ENCODE measurements at places on chromosomes 3 and 15. TPM values are rescaled to one million over a fixed set of nuclear protein-coding genes. Genes with fewer than 3 reads are reported as not detected.

Gene SNTN
- not detected for total RNA-seq

Gene AMOTL2
- total RNA-seq = 114 TPM

Gene IL17RE
- not detected for total RNA-seq

Gene NEDD4
- 11.9 TPM for total RNA-seq

DNA sequence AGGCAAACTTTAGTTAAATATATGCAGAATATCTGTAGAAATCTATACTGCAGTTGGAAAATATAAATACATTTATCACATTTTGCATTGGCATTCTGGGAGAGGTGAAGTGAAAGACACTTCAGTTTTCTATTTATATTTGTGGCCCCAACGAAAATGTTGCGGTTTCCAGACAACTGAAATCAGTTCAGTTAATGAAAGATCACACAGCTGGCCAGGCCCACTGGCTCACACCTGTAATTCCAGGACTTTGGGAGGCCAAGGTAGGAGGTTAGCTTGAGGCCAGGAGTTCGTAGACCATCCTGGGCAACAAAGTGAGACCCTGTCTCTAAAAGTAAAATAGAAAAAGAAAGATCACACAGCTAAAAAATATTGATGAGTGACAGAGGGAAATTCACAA is 11.9 kb upstream of the CLASP2 start:
- no peak for DNase-seq

GRCh38 chr3:178826435-178827123 is 245.0 kb downstream of the ZMAT3 start:
- DNase-seq = no peak

DNA sequence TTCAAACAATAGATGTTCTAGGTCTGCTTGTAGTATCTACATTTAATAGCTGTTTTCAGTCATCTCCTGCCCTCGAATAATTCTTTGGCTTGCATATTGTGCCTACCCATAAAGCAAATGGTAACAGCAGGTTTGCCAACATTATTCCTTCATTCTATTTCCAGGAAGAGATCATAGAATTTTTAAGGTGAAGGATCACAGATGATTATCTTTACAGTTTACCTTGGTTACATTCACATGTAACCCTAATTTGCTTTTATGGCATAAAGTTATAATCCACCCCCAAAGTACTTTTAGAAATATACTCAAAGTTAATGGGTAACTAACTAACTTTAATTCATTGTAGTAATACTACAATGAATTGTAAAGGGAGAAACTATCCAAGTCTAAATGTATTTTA is 315.5 kb downstream of the NSUN3 start:
- DNase-seq = no peak

DNA sequence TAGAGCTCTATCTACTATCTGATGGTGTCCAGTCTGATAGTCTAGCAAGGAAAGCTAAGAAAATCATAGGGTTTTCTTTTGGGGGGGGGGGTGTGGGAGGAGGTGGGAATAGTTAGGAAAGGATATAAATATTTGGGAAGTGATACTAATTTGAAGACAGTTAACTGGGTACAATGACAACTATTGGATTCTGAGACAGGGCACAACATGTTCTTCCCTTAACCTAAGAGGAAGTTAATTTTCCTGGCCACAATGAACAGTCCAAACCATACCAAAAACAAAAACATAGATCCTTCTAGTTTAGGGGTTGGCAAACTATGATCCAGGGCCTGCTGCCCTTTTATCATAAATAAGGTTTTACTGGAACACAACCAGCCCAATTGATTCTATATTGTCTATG is 10.0 kb upstream of the HCLS1 start:
- no peak for DNase-seq

DNA sequence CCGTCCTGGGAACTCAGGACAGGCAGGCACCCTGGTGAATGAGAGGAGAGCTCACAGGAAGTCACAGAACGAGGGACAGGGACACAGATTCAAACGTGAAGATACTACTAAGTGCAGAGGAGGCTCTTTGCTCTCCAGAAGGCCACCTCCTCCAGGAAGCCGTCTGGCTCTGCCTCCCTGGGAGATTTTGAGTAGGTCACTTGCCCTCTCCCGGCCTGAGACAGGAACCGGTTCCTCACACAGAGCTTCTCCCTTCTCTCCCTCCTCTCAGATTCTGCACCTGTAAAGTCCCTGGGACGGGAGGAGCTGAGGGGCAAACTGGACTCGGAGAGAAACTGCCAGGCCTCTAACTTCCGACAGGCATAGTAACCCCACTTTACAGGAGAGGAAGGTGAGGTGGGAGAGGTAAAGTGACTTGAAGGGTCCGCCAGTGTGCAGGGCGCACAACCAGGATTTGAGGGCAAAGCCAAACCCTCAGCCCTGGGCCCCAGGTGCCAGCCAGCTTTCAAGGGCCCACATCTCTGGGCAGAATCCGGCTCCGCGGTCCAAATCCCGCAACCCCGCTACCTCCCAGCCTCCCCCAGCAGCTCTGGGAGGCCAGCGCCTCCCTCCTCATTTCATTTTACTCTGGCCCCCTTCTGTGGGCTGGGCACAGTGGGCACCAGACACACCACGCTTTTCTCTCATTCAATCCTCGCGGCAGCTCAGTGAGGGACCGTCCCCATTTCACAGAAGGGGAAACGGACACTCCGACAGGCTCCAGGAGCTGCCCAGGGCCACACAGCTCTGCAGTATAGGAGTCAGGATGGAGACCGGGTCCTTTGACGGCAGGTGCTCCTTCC is 150.2 kb downstream of the SMAD6 start:
- no peak for DNase-seq

- peak; percentile 13 for DNase-seq
Measured at GRCh38 chr3:169103951-169104941, 559.3 kb downstream of the MECOM start.

- no peak for DNase-seq
Measured at GRCh38 chr3:184688251-184688881, 23.5 kb downstream of the MAGEF1 start.

DNA sequence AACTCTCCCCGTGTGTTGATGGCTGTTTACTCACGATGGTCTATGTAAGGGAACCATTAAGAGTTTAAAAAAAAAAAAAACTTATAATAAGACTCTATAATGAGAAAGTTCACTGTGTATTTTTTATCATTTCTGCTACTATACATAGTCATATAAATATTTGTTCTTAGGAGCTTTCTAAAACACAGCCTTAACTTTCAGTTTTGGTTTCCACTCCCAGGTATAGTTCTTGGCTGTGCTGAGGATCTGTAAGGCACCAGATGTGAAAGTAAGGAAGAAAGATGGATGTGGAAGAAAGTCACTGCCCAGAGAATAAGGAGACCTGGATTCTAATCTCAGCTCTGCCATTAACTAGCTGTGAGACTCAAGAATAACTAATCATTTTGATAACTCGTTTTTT is 101.9 kb upstream of the THBS1 start:
- DNase-seq = no peak

- DNase-seq = no peak
Measured at GRCh38 chr3:59654480-59655417, 604.9 kb upstream of the CFAP20DC start.

DNA sequence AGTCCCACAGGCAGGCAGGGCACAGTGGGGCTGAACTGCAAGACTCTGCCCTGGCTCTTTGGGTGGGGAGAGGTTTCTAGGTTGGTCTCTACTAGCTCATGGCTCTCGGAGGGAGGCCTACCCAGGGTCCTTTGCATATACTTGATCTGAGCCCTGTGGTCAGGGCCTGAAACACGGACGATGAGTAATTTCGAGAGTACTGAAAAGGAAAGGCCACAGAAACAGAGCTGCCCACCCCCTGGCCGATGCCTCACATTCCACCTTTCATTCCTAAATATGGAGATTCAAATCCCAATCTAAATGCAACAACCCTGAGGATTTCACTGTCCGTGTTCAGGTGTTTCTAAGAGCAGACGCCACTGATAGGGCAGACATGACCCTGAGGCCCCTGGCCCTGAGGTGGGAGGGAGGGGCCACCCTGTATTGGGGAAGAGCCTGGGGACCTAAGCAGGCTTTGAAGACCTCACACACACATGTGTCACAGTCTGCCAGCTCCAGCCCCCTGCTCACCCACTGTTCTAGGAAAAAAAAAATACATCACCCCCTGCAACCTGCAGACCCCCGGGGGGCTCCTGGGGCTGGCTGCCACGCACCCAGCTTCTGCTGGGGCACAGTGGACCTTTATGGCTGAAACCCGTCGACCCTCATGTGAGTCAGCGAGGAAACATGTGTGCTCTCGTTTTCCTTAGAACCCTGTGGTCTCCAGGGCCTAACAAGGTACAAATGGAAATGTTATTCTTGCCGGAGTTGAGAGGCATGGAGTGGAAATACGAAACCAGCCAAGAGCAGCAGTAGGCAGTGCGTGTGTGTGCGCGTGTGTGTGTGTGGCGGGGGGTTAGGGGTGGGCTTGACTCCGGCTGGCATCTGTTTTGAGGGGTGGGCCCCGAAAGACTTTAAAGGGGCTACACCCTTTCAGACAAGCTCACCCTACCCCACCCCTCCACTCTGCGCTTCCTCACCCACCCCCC is 112.7 kb downstream of the CHSY1 start:
- DNase-seq = no peak

- DNase-seq = no peak
Measured at GRCh38 chr3:106309274-106309673, 440.5 kb upstream of the CBLB start.

DNA sequence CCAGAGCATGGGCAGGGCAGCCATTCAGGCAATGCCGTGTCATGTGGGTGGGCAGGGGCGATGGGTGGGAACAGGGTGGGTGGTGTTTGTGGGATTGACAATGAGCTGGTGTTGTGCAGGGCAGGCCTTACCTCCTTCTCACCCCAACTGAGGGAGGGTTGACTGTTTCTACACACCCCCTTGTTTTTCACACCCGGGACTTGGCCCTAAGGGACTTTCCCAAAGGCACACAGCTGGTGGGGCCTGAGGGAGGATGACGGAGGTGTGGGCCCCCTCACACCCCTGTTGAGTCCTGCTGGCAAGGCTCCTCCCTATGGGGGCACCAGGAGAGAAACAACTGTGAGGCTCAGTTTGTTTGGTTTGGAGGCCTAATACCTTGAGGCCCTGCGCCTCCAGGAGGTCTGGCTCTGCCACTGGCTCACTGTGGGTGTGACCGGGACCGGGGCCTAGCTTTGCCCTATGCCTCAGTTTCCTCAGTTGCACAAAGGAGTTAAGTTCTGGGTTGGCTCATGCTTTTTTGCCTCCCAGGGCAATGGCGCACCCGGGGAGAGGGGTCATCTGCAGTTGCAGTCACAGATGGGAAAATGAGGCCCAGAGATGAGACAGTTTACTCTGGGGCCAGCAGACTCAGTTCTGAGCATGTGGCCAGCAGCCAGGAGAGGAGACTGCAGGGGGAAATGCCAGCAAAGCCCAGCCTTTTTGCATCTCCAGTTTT is 5.1 kb upstream of the DNAH1 start:
- DNase-seq = no peak

DNA sequence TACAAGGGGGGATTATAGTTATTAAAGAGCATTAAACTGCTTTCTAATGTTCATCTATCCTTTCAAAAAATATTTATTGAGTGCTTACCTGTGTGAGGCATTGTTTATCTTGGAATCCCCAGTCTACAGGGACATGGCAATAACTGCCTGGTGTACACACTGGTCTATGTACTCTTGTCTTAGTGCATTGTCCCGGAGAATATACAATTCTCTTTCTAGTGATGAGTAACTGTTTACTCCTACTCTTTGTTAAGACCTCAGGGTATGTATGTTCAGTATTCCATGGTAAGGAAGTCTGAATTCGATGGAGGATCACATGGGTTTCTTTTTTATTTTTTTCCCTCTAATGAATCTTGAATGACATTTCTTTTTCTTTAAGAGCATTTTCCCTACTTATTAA is 772.4 kb upstream of the NR2F2 start:
- DNase-seq = peak; percentile 51

DNA sequence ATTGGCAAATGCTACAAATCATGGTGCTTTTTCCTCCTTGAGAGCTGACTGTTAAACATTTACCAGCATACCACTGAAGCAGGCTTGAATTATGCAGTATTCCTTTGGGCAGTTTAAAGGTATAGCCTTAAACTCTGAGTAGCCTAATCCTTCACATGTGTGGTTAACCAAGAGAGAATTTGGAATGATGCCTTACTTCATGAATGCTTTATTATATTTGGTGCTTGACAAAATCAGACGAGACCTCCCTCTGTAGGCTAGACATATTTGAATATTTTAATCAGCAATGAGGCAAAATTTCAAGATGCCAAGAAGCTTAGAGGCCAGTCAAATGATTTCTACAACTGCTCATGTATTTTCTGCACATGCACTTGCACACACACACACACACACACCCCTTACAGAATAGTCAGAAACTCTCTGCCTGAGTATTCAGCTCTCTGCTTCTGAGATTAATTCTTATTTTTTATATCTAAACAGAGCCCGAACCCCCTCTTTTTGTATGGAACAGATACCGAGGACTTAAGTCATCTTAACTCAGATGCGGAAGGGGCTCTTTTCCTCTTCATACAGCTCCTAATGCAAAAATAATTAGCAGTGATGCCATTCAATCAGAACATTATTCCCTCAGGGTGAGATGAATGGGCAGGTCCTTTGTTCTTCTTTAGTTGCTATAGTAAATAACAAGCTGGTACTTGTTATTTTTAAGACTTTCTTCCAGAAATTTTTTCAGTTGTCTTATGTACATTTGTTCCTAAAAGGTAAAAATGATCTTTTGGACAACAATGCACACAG is 195.5 kb upstream of the TMC3 start:
- DNase-seq = no peak

DNA sequence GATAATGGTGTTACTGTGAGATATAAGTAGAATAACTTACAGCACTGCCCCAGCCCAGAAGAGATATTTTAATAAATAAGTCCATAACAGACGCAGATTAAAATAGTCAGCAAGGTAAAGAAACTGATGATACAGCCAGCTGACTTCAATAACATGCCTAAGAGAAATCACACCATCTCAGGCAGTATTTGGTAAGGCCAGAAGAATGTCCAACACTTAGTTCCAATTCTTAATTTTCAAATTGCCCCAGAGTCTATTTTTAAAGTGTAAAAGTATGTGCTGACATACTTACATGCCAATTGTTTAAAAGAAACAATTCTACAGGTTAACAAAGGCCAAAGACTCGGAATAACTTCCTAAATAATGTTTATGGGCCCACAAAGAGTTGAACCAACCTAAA is 1.6 kb downstream of the GNB4 start:
- no peak for DNase-seq

DNA sequence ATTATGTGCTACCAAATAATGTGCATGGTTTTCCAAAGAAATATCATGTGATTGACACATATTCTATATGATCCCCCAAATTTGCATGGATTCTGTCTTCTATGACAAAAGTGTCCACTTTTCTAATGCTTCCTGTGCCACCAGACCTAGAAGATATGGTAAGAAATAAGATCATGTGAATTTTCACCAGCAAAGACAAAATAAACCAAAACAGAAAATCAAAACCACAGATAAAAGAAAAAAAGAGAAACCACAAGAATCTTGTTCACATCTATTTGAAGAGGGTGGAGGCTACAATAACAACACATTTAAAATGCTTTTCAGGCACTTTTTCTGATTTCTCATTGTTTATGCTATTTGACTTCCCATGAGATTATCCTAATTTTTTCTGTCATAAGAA is 303.4 kb downstream of the DIPK2A start:
- DNase-seq = no peak

GRCh38 chr3:179318876-179319275 is 4.0 kb upstream of the ZNF639 start:
- no peak for DNase-seq

GRCh38 chr3:189467451-189467850 is 163.7 kb upstream of the TP63 start:
- DNase-seq = no peak
